ENCODE measurements at places on chromosomes 7 and 10.

DNA sequence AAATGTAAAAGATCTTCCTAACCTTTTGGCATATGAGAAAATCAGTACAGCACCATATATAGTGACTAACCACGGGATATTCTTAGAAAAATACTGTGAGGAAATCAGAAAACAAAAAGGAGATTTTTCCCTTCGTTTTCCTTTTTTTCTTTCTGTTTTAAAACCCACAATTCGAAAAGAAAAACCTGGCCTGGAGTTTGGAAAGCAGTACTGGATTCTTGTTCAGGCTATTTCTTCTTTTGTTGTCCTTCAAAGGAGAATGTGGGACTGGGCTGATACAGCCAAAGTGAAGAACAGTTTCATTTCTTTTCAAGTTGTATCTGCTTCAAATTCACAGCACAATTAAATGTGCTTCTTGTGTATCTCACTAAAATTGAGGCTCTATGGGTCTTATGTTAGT is 156.8 kb upstream of the PHYHIPL start:
- DNase-seq = no peak

- DNase-seq = no peak
These were observed 128.4 kb upstream of the PHYHIPL start for GRCh38 chr10:59047957-59048618.

- DNase-seq = no peak
These were observed 151.8 kb downstream of the TCERG1L start for GRCh38 chr10:131159771-131160170.

GRCh38 chr7:26948617-26949118 is 84.3 kb upstream of the SKAP2 start:
- DNase-seq = no peak

DNA sequence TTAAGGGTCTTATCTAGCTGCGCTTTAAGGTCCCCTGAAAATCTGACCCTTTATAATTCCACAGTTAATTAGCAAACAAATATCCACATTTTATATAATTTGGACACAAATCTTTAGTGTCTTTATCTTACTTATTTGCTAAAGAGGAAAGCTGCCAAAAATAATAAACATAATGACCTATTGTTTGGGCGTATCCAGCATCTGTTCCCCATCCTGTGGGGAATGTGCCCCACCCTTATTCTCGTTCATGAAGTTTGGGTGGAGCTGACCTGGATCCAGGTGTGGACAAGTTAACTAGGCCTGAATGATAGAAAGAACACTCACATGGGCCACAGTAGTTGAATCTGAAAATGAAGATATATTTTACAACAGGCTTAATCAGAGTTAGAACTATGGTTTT is 218.3 kb downstream of the CRPPA start:
- no peak for DNase-seq

DNA sequence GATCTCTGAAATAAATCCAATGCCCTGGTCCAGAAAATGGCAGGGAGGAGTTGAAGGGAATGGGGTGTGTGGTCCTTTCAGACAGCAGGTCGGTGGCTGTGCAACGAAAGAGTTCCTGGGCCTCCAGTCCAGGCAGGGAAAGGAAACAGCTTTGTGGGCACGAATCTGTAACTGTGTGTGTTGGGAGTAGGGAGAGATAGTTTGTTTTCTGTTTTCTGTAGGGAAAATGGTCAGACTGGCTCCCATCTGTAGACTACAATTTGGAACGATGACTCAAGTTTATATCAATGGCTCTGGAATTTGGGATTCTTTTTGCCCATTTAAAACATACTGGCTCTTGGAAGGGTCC is 2.6 kb upstream of the HOXA9 start:
- no peak for DNase-seq

GRCh38 chr10:7756360-7756992 is 31.3 kb downstream of the KIN start:
- no peak for DNase-seq

- no peak for DNase-seq
These were observed 3.0 kb downstream of the PIP4K2A start for GRCh38 chr10:22711373-22711772.

DNA sequence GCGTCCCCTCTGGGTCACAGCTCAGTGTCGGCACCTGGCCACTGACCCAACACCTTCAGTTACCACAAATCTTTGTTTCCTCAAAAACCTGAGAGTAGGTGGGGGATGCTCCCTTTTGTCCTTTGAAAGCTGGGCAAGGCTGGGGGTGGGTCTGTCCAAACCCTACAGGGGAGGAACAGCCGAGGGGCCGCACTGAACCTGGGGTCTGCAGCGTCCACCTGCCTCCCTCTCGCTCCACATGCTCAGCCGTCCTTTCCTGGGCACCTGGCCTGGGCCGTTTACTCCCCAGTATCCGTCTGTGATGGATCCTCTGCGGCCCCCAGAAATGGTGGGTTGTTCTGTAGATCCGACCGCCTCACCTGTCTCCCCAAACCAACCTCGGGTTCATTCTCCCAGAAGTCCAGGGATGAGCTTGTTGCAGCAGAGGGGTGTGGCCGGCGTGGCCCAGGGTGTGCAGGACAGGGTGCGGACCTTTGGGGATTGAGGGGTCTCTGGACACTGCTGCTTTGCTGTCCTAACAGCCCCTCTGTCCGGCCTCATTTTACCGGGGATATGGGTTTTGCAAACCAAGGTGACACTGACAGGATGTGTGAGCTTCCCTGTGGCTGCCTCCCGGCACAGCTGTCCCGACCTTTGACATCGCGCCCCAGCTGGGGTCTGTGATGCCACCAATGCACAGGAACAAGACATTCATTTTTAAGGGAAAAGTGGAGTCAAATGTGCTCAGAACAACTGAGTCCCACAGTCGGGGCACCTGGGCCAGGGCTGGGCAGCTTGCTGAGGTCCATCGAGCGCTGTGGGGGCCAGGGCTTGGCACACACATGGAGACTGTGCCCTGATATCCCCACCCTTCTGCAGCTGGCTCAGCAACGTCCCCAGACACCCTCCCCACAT is 115.9 kb downstream of the VIPR2 start:
- no peak for DNase-seq

DNA sequence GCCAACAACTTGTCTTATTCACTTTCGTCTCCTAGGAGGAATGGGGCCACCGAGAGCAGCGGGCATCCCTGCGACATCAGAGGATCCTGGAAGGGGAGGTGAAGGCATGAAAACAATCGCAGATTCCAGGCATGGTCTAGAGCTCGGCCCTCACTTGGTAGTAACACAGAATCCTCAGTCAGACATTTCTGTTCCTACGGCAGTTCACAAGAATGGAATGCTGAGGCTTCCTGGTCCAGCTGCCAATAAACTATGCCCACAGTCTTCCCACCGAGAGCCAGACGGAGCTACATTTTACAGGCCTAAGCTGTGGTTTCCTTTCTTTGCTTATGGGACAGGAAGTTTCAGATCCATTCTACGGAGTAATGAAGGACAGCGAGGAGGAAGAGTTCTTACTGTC is 75.8 kb downstream of the OR13A1 start:
- no peak for DNase-seq

GRCh38 chr10:126705951-126706565 is 35.6 kb upstream of the C10orf90 start:
- DNase-seq = no peak

- no peak for DNase-seq
These were observed 10.4 kb downstream of the JCAD start for GRCh38 chr10:30048768-30049517.

DNA sequence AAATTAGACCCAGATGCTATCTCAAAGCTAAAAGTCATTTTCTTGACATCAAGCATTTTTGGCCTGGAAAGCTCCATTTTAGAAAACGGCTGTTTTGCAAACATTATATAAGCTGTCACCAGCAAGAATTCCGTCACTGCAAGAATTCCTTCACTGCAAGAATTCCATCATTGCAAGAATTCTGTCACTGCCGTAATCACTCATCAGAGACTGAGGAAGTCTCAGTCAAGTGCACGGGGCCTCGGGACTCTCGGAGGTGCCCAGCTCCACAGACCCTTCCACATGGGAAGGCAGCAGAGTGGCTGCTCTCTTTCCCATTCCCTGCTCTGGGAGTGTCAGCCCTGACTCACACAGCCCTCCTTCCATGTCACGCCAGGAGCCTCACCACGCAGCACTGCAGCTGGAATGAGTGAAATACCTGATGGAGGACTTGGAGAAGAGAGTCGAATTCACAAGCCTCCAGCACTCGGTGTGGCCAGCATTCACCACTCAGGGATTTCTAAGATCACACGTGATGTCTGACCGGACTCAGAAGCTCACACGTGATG is 168.3 kb downstream of the PTPRN2 start:
- no peak for DNase-seq

DNA sequence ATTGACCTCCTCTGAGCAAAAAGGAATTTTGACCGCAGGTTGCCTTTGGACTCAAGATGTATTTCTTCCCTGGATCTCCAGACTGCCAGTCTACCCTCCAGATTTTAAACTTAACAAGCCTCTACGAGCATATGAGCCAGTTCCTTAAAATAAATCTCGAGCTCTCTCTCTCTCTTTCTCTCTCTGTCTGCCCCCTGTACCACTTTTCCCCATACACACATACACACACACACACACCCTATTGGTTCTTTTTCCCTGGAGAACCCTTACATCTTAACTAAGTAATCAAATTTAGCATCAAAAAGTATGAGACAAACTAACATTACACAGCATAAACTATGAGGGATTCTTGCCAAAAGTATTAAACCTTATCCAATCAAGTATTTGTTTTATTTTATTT is 11.4 kb downstream of the BCAP29 start:
- DNase-seq = no peak

DNA sequence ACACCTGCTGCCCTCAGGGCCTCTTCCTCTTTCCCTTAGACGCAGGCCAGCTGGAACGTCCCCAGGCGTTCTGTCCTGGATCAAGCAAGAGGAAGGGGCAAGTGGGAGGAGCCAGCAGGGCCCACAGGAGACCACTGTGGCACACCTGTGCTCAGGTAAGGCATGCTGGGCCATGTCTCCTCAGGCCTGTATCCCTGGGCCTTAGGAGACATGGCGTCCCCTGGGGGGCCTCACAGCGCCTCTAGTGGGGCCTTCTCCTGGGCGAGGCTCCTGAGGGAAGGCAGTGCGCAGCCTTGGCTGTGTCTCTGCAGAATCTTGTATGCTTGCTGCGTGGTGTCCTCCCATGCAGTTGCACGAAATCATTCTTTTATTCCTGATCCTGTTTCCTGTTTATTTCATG is 31.3 kb downstream of the ZNF783 start:
- no peak for DNase-seq

DNA sequence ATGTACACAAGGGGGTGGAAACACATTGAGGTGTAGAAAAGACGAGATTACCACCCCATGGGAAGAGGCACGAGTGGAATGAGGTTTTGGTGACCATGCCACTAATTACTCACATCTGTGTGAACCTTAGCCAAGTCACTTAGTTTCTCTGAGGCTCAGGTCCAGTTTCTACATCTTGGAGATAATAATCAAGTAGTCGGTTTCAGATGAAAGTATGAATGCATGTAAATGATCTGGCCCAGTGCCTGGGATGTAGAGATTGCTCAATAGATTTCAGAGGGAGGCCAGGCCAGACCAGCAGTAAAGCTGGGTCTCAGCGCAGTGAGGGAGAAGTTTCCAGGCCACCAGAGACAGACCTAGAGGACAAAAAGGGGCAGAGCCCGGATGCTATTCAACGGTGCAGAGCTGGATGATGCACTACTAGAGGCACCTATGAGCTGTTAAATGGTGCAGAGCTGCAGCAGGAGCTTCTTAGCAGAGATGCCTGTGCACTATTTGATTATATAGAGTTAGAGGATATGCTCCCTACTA is 725.1 kb downstream of the GRID1 start:
- no peak for DNase-seq

DNA sequence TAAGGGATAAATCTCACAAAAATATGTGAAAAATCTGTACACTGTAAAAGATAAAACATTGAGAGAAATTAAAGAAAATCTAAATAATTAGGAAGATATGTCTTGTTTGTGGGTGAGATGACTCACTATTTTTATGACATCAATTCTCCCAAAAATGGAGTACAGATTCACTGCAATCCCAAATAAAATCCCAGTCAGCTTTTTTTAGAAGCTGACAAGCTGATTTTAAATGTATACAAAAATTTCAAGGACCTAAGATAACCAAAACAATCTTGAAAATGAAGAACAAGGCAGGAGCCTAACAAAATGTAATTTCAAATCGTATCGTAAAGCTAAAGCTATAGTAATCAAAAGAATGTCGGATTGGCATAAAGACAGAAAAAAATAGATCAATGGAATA is 458.1 kb downstream of the GRID1 start:
- DNase-seq = no peak

DNA sequence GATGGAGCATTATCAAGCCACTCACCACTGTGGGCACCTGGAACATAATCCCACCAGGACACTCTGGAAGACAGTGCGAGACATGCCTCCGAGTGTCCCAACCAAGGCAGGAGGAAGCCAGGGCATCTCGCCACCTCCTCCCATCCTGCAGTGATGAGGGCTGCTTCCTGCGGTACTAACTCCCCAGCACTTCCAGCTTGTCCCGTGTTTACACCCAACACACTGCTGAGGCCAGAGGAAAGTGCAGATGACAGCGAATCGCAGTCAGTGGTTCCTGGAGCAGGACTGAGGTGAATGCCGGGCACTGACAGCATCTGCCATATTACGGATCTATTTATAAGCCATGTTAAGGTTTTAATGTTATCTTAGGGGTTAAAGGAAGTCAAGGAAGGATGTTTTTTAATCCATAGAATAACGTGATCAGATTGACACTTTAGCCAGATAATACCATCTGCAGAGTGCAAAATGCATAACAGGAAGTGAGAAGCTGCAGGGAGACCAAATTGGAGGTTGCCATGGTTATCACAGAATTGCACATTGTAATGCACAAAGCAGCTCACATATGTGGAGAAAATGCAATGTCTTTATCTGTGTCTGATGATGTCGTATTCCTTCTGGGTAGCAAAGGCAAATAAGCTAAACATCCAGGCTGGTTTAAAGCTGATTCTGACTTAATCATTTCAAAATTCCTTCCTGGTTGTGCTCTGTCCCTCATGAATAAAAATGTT is 314.1 kb upstream of the C7orf33 start:
- DNase-seq = no peak

DNA sequence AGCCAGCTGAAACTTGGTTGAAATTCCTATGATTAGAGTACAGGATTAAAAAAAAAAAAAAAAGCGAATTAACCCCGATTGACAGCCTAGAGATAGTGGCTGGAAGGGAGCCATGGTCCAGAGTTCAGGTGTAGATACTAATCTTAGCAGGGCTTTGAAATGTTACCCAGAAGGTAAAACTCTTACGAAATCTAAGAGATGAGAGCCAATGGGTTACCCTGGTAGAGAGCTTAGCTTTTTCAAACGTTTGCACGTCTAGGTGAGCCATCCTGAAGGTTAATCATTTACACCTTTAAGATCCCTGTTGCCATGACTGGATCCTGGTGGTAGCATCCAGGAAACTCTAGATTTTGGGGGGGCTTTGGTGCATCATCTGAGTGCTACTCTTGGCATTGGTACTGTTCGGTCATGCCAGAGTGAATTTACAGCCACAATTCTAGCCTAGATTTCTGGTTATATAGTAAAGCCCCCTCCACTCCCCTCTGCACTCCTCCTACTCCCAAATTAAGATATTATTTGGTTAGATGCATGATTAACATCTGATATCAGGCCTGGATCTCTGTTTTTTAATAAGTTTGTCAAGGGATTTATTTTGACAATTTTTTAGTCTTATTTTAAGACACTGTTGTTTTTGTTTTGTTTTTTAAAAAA is 1.2 kb downstream of the AGFG2 start:
- DNase-seq = no peak

- no peak for DNase-seq
These were observed 25.1 kb downstream of the GALNT11 start for GRCh38 chr7:152050547-152050971.

GRCh38 chr10:50536617-50537240 is 87.0 kb downstream of the SGMS1 start:
- DNase-seq = no peak

Data from stimulated activated CD4-positive, alpha-beta T cell treated with anti-CD3 and anti-CD28 coated beads, Interleukin-1b, Interleukin-23, amount 100 ng/mL, for 1 hour (primary cell).